ENCODE measurements at places on chromosomes 3 and 15.
A peak's percentile ranks its signal among the peaks of the same experiment; 100 is the strongest.

DNA sequence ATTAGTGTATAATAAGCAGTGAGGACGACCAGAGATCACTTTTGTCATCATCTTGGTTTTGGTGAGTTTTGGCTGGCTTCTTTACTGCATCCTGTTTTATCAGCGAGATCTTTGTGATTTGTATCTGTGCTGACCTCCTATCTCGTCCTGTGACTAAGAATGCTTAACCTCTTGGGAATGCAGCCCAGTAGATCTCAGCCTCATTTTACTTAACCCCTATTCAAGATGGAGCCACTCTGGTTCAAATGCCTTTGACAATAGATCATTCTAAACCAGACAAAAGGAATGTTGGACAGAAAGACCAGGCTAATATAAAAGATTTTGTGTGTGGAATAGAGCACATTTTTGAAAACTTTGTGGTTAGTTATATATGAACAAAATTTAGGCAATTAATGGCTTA lies 618.5 kb upstream of the BCHE start:
- no peak for DNase-seq

DNA sequence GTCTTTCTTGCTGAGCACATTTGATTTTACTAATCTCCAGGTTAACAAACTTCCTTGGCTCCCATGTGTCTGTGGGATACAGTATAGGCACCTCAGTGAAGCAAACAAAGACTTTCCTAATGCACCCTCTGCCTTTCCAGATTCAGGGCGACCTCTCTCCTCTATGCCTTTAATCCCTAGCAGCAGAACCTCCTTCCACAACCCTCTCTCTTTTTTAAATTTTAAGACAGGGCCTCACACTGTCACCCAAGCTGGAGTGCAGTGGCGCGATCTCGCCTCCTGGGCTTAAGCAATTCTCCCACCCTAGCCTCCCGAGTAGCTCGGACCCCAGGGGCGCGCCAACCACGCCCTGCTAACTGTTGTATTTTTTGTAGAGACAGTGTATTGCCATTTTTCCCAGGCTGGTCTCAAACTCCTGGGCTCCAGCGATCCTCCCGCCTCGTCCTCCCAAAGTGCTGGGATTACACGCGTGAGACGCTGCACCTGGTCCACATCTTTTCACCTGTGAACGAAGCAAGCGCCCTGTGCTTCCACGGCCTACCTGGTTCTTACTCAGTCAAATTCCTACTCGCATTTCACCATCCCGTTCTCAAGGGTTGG lies 1.7 kb upstream of the HACD3 start:
- DNase-seq: no peak

- DNase-seq: no peak
These were observed 416.5 kb downstream of the PLCL2 start for GRCh38 chr3:17301271-17301670.

DNA sequence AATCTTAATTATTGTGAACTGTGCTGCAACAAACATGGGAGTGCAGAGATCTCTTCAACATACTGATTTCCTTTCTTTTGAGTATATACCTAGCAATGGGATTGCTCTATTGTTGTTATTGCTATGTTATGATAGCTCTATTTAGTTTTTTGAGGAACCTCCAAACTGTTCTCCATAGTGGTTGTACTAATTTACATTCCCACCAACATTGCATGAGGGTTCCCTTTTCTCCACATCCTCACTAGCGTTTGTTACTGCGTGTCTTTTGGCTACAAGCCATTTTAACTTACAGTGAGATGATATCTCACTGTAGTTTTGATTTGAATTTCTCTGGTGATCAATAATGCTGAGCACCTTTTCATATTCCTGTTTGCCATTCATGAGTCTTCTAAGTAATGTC lies 45.5 kb upstream of the TNFSF10 start:
- no peak for DNase-seq

DNA sequence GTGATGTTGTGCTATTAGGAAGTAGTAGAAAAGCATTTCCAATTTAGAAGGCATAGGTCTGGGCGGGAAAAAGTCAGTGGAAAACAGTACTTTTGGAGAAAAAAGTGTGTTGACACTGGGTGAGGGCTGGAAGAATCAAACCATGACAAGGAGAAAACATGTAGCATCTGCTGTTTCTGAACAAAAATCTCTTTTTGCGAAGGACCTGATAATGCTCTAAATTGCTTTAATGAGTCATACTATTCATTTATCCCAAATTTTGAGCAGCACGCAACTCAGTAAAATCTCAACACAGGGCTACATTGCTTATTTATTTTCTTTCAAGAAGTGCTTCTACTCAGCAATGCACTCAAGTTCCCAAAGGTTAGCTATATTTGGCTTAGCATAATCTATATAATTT lies 292.7 kb downstream of the DIPK2A start:
- no peak for DNase-seq

DNA sequence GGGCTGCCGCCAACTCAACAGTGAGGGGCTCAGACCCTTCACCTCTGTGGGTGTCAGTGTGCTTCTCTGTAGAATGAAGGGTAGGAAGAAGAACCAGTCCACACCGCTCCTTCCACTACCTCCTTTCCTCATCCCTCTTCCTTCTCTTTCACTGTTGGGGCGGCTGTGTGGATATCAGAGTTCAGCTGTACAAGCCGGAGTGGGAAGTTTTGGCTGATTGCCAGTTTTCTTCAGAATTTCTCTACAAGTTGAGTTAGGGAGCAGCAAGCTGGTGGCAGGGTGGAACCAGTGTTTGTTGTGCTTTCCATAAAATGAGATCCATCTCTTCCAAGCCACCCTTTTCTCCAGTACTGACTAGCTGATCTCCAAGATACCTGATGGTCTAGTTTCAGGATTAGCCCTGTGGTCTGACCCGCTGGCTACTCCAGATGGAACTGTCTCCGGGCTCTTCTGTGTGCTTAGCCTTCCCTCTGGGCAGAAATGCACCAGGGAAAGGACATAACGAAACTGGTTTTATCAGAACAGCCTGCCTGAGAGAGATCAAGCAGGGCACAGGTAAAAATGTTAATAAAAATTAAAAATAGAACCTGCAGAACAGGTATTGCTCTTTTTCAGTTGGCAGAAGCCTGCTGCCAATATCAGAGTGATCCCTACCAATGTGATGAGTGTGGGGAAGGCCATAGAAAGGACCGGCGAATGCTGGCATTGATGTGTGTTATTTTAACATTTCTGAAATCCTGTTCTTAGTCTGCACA lies 169.9 kb upstream of the TSC22D2 start:
- DNase-seq: no peak

- no peak for DNase-seq
These were observed 28.5 kb downstream of the DNAJC13 start for GRCh38 chr3:132445817-132446216.

DNA sequence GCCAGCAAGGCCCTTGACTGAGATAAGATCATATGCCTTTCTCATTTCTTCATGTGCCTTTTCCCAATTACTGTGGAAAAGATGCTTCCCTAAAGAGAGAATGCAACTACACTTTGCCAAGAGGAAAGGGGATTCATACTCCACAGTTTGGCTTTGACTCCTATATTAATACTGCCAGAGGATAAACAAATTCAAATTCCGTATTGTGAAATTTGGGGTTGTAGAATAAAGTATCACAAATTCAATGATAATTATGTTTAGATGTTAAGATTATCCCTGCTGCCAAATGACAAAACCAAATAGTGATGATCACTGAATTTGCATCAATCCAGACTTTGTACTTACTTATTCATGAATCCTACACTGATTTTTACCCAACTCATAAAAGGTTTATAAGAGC lies 88.5 kb upstream of the MNS1 start:
- DNase-seq: no peak

GRCh38 chr15:68552344-68552743 lies 26.4 kb upstream of the CORO2B start:
- no peak for DNase-seq

GRCh38 chr3:186757686-186758220 lies 25.6 kb upstream of the EIF4A2 start:
- DNase-seq: no peak

DNA sequence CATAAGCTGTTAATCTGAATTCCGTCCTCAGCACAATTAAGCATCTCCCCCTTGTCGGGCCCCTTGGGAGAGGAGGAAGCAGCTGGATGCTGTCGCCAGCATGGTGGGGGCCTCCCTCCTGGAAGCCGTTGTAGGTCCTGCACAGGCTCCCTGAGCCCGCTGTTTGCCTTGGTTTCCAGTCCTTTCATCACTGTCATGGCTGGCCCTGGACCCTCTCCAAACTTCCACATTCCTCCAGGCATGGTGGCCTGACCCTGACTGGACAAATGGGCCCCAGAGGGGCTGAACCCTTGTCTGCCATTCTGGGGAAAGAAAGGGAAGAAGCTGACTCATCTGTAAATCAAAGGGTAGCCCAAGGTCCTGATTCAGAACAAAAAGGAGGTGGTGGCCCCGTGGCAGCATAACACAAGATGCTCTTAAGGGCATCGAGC lies 300.5 kb upstream of the LRRFIP2 start:
- DNase-seq: no peak

- DNase-seq: no peak
These were observed 33.8 kb downstream of the AMOTL2 start for GRCh38 chr3:134340362-134340981.

GRCh38 chr3:54481606-54482365 lies 359.4 kb downstream of the CACNA2D3 start:
- DNase-seq: no peak

GRCh38 chr3:131619821-131620220 lies 117.0 kb upstream of the MRPL3 start:
- DNase-seq: no peak

DNA sequence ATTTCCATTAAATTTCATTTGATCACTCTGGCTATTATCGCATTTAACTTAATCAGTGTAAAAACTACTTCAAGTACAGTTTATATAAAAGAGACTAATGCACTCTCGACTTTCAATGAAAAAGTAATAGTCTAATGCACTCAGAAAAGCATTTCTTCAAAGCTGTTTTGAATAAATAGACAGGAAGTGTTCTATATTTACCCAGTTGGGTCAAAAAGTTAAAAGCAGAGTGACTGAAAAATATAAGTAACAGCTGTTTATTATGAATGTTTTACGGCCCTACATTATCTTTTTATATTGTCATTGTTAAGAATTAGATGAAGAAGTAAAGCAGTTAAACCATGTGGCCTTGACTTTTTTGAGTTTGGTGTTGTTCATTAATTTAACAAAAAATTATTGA lies 391.8 kb downstream of the ZPLD1 start:
- no peak for DNase-seq

GRCh38 chr3:185479373-185479945 lies 19.4 kb downstream of the TMEM41A start:
- DNase-seq: no peak

- no peak for DNase-seq
These were observed 31.8 kb upstream of the LRIG1 start for GRCh38 chr3:66532613-66533012.

DNA sequence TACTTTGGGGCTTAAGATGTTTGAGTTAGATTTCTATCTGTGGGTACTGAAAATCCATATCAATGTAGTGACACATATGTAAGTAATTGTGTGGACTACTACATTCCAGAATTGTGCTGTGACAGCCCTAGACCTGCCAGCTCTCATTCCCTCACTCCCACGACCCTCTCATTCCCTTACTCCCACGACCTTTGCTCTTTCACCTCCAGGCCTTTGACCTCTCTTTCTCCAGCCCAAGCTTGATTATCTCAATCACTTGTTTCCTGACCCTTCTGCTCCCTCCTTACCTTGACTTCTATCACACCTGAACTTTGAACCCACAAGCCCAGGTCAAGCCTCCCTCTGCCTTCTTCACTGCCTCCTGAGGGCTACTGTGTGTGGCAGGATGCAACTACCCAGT lies 3.6 kb upstream of the RUVBL1 start:
- DNase-seq: no peak

DNA sequence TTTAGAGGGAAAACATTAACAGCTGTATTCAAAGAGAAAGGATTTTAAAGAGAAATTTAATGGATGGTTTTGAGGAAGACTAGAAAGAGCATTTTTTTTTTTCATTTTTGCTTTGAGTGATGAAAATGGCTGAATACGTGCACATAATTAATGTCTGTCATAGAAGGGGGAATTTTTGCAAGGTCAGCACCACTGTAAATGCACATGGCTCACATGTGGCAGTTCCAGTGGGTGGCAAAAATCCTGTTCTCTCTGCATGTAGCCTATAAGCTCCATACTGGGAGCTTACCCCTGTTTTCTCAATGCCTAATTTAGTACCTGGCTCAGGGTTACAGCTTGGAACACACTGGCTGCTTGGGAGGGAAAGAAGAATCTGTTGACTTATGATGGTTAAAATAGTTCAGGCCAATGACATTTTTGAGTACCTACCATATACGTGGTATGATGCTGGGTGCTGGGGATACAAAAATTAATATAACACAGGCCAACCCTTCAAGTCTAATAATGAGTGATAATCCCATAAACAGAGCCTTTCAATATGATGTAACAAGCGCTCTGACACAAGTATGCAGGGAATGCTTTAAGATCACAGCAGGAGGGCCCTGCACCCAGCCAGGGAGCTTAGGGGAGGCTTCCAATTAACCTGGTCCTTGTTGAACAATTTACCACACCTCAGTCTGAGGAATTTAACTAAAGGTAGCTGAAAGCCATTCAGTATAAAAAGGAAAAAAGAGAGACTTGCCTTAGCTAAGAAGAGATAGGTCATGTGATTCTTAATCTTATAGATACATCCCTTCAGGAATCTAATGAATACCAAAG lies 33.0 kb downstream of the HSPBAP1 start:
- DNase-seq: peak; percentile 49

DNA sequence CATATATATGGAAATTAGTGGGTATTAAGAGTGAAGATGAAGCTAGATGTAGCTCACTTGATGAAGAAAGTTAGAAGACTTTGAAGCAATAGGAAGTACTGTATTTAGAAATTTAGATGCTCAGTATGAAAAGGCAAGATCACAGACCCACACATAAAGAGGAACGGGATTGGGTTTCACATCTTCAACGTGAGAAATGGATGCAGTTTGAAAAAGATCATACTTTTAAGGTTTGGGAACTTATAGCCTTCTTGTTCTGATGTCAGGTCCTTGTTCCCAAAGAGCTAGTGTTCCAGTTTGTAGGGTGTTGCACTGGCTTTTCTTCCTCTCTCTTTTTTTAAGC lies 16.7 kb downstream of the AP3S2 start:
- DNase-seq: no peak

- no peak for DNase-seq
These were observed 6.1 kb upstream of the DUSP7 start for GRCh38 chr3:52062505-52062904.

- DNase-seq: no peak
These were observed 74.7 kb upstream of the SLC12A8 start for GRCh38 chr3:125287248-125287647.

DNA sequence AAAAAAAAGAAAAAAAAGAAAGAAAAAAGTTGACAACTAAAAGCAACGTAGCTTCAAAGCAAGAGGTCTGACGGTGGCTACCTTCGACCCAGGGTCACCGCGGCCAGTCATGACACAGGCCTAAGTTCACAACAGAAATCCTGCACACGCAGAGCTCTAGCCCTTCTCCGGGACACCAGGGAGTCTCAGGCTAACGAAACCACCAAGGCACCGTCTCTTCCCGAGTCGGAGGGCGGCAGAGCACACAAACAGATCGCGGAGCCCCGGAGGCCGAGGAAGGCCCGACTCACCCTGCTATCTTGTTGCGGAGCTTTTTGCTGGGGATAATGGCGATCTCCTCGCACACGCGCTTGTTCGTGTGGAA lies 584 bp downstream of the RPS17 start:
- no peak for DNase-seq

GRCh38 chr15:74422652-74423430 lies 10.9 kb downstream of the SEMA7A start:
- peak; percentile 62 for DNase-seq

Data from H9 (cell line).